Activated T-helper 1 cell treated with anti-CD3 and anti-CD28 coated beads, Interleukin-2, amount 50 U/mL, for 16 hours (primary cell): ENCODE measurements at places on chromosomes 13 and 19.

DNA sequence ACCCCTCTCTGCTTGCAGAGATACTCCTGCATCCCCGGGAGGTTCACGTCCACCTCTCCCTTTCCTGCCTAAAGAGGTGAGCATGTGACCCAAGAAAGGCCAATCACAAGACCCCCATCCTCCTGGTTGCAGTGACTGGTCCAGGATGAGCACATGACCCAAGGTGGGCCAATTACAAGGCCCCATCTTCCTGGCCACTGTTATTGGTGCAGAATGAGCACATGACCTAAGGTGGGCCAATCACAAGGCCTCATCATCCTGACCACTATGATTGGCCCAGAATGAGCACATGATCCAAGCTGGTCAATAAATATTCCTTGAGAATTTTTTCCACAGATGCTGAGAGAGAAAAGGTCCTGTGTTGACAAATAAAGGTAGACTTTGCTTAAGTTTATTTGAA, 350.7 kb downstream of the EFNB2 start:
- DNase-seq, result no peak

DNA sequence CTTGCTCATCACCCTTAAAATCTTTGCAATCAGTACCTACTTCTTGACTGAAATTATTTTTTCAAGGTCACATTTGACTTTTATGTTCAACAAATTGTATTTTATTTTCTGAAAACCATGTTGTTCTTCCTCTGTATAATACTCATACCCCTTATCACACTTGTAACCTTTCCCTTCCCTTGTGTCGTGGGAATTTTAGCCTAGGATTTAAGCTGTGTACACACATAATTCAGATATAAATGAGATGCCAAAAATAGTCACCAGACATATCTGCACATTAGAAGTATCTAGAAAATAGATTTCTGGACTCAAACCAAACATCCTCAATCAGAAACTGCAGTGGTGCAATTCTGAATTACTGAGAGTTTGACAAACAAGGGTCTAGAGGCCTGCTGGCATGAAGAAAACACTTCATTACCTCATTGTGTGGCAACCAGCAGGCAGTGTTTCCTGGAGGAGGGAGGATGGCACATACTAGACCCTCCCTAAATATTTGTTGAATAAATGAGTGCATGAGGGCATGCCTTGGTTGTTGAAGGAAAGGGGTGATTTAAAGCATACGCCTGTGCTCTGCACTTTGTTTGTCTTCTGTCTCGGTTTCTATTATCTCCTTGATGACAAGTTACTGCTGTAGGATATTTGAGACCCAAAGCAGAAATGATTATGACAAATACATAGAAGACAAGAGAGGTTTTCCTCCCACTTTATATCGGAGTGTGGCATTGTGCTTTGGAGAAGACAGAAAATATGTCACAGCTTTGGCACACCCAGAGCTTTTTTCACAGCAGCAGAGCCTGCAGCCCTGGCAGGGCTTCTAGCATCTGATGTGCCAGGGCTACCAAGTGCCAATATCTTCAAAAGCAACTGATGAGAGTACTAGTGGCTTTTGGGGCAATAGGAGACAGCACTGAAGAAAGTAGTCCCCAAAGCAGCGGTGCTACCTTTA, 881.1 kb downstream of the PCDH9 start:
- DNase-seq, result no peak

GRCh38 chr19:46297700-46298478, 1.0 kb downstream of the HIF3A start:
- DNase-seq, result no peak

- no peak for DNase-seq
These were observed 13.6 kb downstream of the SPC24 start for GRCh38 chr19:11141937-11142527.

DNA sequence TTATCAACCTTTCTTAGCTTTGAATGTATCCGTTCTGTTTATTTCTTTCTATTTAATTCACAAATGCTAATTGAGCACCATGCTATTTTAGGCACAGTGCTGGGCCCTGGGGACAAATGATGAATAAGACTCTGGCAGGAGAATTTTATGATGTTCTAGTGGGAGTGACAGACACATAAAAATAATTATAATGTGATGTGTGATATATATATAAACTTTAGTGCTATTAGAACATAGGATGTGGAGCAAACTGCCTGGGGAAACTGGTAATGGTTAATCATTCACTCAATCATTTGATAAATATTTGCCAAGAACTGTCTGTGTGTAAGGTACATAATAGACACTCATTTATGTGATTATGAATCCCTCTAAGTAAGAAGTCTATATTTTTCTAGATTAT, 50.7 kb upstream of the FRY start:
- no peak for DNase-seq

GRCh38 chr13:102651392-102651791, 43.5 kb downstream of the METTL21C start:
- DNase-seq, result no peak

DNA sequence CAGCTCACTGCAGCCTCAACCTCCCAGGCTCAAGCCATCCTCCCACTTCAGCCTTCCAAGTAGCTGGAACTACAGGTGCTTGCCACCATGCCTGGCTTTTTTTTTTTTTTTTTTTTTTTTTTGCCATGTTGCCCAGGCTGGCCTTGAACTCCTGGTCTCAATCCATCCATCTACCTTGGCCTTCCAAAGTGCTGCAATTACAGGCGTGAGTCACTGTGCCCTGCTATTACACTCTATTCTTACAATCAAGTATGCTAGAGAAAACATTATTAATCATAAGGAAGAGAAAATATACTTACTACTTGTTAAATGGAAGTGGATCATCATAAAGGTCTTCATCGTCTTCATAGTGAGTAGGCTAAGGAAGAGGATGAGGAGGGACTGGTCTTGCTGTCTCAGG, 93.3 kb upstream of the DOCK9 start:
- no peak for DNase-seq

DNA sequence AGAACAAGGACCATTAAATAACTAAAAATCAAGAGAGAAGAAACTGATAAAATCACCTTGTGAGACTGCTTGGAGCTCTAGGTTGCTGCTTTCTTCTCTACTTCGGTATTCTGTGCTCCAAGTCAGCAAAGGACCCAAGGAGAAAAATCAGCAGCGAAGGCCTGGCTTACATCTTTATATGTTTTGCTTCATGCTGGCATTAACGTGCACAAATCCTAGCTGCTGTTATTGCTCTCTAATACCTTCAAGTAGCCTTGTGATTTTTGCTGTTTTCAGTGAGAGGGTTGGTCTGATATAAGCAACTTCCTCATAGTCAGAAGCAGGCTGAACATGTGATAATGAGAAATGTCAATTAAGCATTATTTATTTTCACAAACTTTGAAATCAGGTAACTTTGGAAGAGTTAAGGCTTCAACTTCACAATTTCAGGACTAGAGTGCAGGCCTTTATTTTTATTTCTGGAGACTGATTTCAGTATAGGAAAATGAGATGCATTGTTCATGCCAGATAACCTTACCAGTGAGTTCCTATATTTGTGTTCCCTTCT, 365.1 kb downstream of the SLC7A1 start:
- no peak for DNase-seq

DNA sequence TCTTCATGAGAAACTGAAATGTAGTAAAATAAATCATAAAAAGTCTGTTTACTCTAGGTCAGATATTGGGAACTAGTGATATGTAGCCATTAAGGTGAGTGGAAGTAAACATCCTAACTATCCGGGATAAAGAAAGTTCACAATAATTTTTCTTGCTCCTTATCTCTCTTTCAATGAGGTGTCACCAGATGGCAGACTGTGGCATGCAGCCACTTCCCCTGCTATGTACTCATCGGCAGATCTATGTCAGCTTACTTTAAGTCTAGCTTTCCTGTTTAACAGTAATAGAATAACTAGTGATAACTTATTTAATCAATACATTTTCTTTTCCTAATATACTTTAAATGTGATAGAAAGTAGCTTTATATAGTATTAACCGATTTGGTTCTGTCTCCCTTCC, 181.9 kb downstream of the NDFIP2 start:
- no peak for DNase-seq
